PC-3 (cell line): ENCODE measurements at places on chromosomes 13 and 19. TPM values are rescaled to one million over a fixed set of nuclear protein-coding genes. Genes with fewer than 3 reads are reported as not detected.

The SLC15A1 gene
- total RNA-seq: 1.7 TPM in 2 replicates

- DNase-seq: no peak
Measured at GRCh38 chr13:41460930-41461329, 3.6 kb downstream of the RGCC start.

DNA sequence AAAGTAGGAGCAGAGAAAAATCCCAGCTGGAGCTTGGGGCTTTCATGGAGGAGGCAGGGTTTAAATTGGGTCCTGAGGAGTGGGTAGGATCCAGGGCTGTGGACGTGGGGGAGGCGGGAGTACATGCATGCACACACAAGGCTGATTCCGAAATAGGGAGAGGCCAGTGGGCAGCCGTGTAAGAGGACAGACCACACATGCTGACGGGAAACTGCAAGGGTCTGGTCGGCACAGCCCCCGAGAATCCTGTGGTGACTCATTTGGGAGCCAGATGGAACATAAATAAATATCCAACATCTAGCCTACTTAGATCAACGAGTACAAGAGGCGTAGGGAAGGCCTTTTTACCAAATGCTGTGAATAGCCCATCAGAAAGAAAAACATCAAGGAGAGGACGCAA, 216.3 kb upstream of the ZNF507 start:
- DNase-seq: no peak

GRCh38 chr13:77065461-77066147, 38.6 kb upstream of the FBXL3 start:
- no peak for DNase-seq
